ENCODE measurements at places on chromosomes 2 and 18.

GRCh38 chr2:39469807-39470206 lies 32.7 kb upstream of the MAP4K3 start:
- DNase-seq, result peak; percentile 14

DNA sequence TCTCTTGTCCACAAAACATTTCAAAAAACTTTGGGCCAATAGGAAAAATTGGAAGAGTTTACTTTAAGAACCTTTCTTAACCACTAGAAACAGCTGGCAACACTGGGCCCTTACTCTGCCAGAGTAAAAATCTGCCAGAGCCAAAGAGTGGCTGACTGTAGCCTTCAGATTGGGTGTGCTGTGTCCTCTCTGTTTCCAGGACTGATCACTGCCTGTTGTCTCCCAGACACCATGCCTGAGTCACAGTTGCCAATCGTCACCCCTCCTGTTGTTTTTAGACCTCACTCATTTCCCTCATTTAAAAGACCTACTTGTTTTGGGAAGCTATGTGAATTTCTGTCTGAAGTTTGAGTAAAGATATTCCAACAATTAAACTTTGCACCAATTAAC lies 159.1 kb downstream of the PPP1R1C start:
- DNase-seq, result no peak

GRCh38 chr2:46179037-46179621 lies 118.1 kb upstream of the EPAS1 start:
- DNase-seq, result no peak

- no peak for DNase-seq
These were observed 120.3 kb downstream of the GYPC start for GRCh38 chr2:126776255-126776654.

GRCh38 chr18:13302457-13303225 lies 84.1 kb downstream of the LDLRAD4 start:
- DNase-seq, result no peak

DNA sequence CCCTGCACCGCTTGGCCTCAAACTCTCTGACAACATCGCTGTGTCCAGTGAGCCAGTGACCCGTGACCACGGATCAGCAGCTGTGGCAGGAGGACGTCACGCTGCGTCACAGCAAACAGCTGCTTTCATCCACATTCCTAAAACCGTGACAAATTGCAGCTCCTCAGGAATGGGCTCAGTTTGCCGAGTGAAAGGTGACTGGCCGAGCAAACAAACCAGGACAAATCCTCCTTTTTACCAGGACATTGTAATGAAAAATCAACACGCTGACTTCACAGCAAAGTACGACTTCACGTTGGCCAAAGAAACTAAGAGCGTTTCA lies 57.6 kb downstream of the PXDN start:
- DNase-seq, result no peak

DNA sequence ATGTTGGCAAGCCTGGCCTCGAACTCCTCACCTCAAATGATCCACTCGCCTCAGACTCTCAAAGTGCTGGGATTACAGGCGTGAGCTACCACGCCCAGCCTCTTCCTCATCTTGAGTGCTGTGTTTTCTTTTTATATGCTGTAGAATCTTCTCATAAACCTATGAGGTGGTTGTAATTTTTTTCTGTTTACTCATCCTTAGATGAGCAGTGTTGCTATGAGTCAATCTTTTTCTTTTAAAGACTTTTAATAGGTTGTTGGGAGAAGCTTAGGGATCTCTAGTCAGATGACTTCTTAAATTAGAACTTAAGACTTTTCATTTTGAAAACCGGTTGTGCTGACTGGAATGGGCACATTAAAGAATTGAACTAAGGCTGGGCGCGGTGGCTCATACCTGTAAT lies 8.7 kb upstream of the AAK1 start:
- peak; percentile 10 for DNase-seq

DNA sequence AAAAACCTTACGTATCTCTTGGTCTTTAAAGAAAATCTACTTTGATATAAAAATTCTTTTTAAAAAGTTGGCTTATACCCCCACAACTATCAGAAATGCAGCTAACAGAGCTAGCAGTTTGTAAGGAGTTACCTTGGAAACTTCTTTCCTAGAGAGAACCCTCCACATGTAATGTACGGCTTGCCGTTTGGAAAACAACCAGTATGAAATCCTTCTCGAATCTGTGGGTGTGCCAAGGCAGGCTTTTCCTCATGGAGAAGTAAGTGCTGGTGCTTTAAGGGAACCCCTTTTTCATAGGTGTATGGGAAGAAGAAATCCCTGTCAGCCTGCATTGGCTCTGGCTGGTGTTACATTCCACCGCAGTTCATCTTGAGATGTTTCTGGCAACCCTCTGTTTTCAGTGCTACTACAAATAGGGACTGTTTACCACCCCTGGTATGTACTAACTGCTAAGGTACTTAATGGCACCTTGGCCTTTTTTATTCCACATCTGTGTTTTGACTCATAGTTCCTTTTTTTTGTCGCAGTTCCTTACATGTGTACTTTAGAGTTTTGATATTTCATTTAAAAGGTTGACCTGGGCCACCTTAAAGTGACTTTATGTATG lies 248.4 kb downstream of the FHOD3 start:
- DNase-seq, result no peak

- no peak for DNase-seq
These were observed 87.1 kb downstream of the DGKD start for GRCh38 chr2:233441161-233442027.

- no peak for DNase-seq
These were observed 270.2 kb downstream of the LOXHD1 start for GRCh38 chr18:46386788-46387187.

GRCh38 chr18:13982126-13982525 lies 66.8 kb upstream of the MC2R start:
- DNase-seq, result no peak

GRCh38 chr2:178111743-178112142 lies 494 bp upstream of the RBM45 start:
- DNase-seq, result no peak

DNA sequence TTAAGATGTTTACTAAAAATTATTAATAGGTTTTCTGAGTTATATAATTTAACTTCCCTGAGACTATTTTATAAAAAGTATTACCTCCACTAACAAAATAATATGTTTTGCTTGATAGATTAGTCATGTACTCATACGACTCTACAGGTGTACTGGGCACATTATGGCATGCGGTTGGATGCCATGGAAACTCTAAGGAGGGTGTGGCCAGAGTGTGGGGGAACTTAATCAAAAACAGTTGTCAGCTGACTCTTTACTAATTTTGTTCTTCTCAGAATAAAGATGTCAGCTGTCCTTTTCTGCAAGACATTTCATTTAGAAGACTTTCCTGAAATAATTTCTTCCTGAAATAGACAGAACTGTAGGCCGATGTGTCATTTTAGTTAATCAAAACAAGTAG lies 228.3 kb upstream of the SIX3 start:
- DNase-seq, result no peak

DNA sequence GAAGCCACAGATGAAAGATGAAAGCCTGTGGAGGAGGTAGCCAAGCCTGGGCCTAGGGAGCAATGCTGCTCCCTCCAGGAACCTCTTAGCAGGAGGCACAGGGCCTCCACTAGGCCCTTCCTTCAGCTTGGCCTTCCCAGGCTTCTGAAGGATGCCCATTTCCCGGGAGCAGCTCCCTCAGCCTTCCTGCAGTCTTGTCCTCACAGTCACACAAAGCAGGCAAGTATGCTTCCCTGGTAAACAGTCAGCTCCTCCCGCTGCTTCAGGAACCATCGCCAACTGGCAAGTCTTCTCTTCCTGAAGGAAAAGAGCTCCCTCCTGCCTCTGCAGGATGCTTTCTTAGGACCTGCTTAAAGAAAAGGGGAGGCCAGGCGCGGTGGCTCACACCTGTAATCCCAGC lies 53.2 kb downstream of the SMAD7 start:
- DNase-seq, result no peak

DNA sequence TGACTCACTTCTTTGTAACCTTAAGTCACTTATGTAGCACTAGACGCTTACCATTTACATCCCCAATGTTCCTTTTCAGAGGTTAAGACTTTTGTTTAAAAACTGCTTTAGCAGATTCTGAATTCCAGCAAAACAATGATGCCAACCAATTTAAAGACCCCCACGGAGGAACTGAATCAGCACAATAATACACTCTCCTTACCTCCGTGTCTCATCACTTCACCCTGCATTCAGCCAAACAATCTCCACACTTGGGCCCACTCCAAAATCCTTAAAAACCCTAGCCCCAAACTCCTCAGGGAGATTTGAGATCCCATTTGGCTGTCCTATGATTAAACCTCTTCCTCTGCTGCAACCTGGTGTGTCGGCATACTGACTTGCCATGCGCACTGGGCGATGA lies 153.9 kb downstream of the B3GNT2 start:
- DNase-seq, result no peak

DNA sequence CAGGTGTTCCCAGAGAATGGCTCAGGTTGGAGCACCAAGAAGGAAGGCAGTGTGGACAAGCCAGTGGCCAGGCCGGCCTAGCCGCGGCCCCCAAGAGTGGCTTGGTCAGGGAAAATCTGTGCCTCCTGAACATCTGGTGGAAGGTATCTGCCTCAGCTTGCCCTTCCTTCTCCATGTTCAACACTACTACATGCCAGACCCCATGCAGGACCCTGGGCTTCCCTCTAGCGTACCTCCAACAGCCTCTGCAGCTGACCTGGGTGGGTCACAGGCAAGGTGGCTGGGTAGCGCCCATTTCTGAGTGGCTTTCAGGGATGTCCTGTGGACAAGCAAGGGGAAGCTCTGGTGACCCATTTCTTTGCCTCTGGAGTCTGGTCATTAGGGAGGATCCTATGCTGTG lies 7.7 kb downstream of the WNT10A start:
- no peak for DNase-seq

GRCh38 chr2:112995346-112995920 lies 9.8 kb upstream of the IL36A start:
- no peak for DNase-seq

DNA sequence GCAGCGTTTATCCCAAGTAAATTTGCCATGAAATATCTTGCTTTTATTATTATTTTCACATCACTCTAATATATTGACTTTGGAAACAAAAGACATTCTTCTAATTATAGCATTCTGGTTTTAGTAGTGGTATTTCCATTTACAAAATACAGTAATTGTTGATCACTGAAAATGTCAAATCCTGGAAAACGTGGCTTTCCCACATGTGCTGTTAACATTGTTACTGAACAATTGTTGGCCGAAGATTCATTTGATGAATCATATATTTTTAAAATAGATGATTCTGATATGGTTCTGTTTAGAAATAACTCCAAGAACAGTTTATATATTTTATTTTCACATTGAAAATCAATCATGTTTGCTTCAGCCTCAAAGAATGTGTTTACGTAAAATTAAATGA lies 32.9 kb downstream of the SP140 start:
- DNase-seq, result no peak

Data from SW 1271 (cell line).